ENCODE measurements at places on chromosomes 6 and 20. TPM values are rescaled to one million over a fixed set of nuclear protein-coding genes. Genes with fewer than 3 reads are reported as not detected.

The PSMB1 gene
- 370 TPM for total RNA-seq

The EPB41L1 gene
- total RNA-seq = 9.1 TPM

The BPIFB1 gene
- not detected for total RNA-seq

The MMP24 gene
- 0.43 TPM for total RNA-seq

The OOEP gene
- total RNA-seq = under 0.01 TPM

The CCN6 gene
- total RNA-seq = not detected

The ZNF76 gene
- total RNA-seq = 16.8 TPM

Data from fibroblast of villous mesenchyme (primary cell).